ENCODE measurements at places on chromosomes 6 and 20.
A peak's percentile ranks its signal among the peaks of the same experiment; 100 is the strongest.

GRCh38 chr6:136728976-136729515, 63.2 kb downstream of the MAP3K5 start:
- no peak overlapping the region for H3K27ac ChIP-seq
- H3K4me1 ChIP-seq, result peaks cover 15% of the 10 kb centered on the region
- DNase-seq, result no peak
- H3K27me3 ChIP-seq, result no peaks in the 10 kb centered on the region

GRCh38 chr6:54737247-54737646, 109.3 kb upstream of the FAM83B start:
- no peaks in the 10 kb centered on the region for H3K4me1 ChIP-seq
- no peak overlapping the region for H3K27ac ChIP-seq
- H3K27me3 ChIP-seq, result no peaks in the 10 kb centered on the region
- no peaks in the 10 kb centered on the region for H3K36me3 ChIP-seq
- DNase-seq, result peak; percentile 4
- no peak overlapping the region for H3K4me3 ChIP-seq

DNA sequence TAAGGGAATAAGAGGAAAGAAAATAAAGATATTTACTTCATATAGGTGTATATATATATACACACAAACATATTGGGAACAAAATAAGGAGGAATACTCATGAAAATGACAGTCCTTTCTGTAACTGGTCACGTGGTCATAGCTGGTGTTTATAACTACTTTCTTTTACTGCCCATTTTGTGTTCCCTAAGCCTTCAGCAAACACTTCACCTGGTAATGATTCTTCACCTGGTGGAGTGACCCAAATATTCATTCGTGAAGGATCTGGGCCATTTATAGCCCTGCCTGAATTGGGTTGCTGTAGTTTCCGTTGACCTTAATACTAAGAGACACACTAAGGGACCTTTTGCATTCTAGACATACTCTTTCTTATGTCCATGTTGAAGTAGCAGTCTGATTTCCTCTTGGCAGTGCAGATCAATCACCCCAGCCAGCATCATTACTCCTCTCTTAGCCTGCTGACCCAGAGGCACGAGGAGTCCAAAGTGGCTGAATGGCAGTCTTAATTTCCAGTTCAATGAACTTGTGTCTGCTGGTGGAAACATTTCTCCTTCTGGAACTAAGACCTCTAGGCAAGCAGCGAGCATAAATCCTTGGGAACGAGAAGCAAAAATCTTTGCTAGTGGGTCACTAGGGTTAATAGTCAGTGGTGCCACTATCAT, 39.9 kb upstream of the IYD start:
- H3K36me3 ChIP-seq, result no peaks in the 10 kb centered on the region
- H3K27ac ChIP-seq, result peak overlapping the region; percentile 0
- H3K4me1 ChIP-seq, result peaks cover 21% of the 10 kb centered on the region
- H3K4me3 ChIP-seq, result no peak overlapping the region
- no peaks in the 10 kb centered on the region for H3K27me3 ChIP-seq

DNA sequence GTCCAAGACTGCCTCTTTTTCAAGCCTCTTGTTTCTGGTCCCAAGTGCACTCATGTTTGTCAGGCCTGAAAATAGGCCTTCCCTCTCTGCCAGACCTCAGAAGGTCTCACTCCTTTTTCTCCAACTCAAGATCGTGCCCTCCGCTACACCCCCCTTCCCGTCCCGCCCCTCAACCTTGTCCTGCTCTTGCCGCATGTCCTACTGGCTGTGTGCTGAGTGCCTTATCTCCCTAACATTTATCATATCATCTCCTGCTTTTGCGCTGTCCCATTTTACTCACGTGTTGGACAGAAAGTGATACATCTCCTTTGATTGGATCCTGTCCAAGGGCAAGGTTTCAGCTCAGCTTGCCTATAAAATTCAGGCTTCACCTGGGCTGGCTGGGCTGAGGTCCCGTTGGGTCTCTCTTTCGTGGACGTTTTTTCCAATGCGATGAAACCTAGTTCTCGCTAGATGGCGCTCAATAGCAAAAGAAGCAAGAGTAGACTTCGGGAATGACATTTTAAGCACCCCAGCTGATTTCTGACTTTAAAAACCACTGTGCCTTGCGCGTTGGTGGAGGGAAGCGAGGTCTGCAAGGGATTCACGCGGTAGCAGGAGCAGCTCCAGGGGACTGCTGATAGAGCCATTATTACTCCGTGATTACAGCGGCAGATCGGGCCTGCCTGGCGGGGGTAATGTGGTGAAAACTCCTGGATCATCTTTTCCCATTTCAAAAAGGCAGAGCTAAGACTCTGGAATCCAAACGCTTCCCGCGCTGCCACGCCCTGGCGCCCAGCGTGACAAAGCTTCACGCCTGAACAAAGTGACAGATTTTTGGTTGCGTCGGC, 137.6 kb downstream of the IMPG1 start:
- DNase-seq, result peak; percentile 40
- H3K27me3 ChIP-seq, result no peaks in the 10 kb centered on the region
- H3K4me3 ChIP-seq, result peak overlapping the region; percentile 31
- no peaks in the 10 kb centered on the region for H3K4me1 ChIP-seq
- no peak overlapping the region for H3K27ac ChIP-seq

- DNase-seq, result peak; percentile 14
- peaks cover 20% of the 10 kb centered on the region for H3K4me1 ChIP-seq
- H3K27me3 ChIP-seq, result no peaks in the 10 kb centered on the region
- H3K36me3 ChIP-seq, result peaks cover 20% of the 10 kb centered on the region
- H3K27ac ChIP-seq, result no peak overlapping the region
Observed at GRCh38 chr20:36932476-36933426, 18.8 kb downstream of the SAMHD1 start.

DNA sequence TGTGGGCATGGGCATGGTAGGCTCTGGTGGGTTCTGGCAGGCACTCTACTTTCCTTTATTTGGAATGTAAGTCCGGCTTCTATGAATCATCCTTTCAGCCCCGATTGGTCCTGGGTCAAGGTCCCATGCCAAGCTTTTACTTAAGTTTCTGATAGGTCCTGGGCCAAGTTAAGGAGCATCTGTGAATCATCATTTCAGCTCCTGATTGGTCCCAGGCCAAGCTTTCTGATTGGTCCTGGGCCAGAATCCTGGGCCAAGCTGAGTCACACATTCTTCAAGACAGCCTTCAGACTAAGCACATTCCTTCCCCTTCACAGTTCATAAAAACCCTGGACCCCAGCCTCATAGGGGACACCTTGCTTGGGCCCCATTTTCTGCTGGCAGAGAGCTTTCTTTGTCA, 231.0 kb upstream of the EYS start:
- H3K4me3 ChIP-seq, result no peak overlapping the region
- H3K4me1 ChIP-seq, result no peaks in the 10 kb centered on the region
- H3K27ac ChIP-seq, result no peak overlapping the region
- H3K27me3 ChIP-seq, result no peaks in the 10 kb centered on the region
- no peak for DNase-seq
- no peaks in the 10 kb centered on the region for H3K36me3 ChIP-seq

DNA sequence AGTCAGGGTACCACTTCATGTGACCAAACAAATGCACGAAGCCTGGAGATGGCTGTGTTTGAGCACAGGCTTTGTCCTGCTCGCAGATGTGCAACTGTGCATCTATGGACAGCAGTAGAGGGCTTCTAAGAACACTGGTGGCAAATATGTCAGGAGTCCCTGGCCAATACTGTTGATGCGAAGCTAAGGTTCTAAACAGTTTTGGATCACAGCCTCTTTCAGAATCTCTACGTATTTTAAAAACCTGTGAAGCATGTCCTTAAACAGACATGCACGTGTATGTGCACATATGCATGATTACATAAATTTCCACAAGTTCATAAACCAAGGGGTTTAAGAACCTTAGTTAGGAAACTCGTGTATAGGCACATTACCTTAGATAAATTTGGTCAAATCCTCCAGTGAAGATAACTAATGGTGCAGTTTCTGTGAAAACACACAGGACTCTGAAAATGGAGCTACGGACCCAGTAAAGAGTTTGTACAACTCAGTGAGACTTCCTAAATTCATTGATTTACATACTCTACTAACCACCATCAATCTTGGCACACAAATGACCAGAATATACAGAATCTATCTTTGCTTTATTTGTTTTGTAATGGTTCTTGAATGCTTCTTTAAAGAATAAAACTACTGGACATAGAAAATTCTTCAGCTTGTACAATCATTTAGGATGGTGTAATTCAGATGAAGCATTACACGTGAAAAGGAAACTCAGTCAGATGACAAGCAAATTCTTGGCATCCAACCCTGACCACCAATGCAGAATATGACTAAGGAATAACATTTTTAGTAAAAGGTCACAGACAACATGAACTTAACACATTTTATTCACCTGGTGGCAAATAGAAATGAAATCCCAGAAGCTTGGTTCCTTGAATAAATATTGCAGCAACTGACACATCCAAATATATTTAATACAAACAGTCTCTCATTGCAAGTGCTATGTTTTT, 27.4 kb downstream of the KCNQ5 start:
- no peak overlapping the region for H3K4me3 ChIP-seq
- DNase-seq, result peak; percentile 18
- no peak overlapping the region for H3K27ac ChIP-seq

GRCh38 chr20:34269996-34270627, 28.9 kb downstream of the ASIP start:
- H3K27ac ChIP-seq, result no peak overlapping the region
- H3K4me1 ChIP-seq, result peaks cover 18% of the 10 kb centered on the region
- no peaks in the 10 kb centered on the region for H3K27me3 ChIP-seq
- peak; percentile 49 for DNase-seq
- H3K4me3 ChIP-seq, result no peak overlapping the region
- no peaks in the 10 kb centered on the region for H3K36me3 ChIP-seq

DNA sequence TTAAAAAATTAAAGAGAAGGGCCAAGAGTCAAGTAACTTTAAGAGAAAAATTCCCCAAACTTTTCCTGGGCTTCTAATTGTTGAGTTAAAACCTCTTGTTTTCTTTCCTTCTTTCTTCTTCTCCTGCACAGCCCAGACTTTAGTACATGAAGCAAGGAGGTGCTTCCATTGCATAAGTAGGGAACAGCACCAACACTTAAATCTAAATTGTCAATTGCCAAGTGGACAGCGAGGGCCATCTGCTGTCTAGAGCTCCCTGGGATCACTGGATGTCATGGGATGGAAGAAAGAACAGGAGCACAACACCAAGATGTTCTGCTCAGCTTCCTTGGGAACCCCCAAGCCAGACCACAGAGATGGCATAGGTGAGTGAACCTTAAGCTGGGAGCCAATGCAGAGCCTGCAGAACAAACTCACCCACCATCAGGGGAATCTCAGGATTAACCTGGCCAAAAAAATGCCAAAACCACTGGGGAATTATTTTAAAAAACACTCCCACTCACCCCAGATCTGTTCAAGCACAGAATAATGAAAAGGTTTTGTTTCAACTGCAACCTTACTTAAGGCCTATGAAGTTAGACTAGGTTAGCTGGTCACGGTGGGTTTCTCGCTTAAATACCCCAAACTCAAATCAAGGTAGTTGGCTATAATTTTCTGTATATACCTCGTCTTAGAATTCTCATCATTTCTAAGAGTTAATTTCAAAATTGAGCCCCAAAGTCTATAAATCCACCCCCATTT, 67.8 kb downstream of the TNFRSF21 start:
- H3K4me3 ChIP-seq, result no peak overlapping the region
- H3K36me3 ChIP-seq, result no peaks in the 10 kb centered on the region
- peaks cover 16% of the 10 kb centered on the region for H3K4me1 ChIP-seq

DNA sequence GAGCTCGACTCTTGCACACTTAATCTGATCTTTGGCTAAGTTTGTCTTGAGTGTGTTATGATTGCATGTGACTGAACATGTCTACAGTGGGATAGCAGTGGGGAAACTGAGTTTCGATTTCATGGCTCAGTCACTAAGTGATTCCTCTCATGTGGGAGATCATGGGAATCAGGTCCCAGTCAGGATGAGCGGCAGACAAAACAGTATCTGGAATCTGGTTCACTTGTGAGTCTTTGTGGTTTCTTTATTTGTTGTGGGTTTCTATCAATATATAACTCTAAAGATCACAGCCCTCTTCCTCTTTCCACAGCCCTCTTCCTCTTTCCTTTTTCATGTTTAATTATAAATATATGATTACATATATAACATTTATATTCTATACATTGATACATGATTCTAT, 4.0 kb downstream of the RPP21 start:
- H3K4me1 ChIP-seq, result peaks cover 11% of the 10 kb centered on the region
- peaks cover 9% of the 10 kb centered on the region for H3K36me3 ChIP-seq
- H3K27ac ChIP-seq, result no peak overlapping the region
- no peaks in the 10 kb centered on the region for H3K27me3 ChIP-seq

DNA sequence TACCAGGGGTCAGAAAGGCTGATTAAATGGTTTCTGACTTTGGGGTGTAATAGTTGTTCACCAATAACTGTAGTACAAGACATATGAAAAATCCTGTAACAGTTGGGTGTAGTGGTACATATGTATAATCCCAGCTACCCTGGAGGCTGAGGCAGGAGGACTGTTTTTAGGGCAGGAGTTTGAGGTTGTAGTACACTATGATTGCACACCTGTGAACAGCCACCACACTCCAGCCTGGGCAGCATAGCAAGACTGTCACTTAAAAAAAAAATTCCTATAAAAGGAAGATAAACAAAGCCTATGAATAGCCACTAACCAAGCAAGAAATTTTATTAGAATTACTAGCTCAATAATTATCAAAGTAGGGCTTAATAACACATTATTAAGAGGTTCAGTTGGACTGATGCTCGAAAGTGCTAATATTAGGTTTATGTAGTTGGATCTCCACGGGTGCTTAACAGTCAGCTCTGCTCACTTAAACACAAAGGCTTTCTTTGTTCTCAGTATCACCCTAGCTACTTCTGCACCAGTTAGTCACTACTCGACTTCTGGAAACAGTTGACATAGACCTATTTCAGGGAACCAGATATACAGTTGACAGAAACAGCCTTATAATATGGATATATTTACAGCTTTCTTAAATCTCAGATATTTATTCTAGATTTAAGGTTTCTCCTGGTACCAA, 113.0 kb downstream of the MTFR2 start:
- H3K27me3 ChIP-seq, result no peaks in the 10 kb centered on the region
- no peaks in the 10 kb centered on the region for H3K36me3 ChIP-seq
- no peak overlapping the region for H3K4me3 ChIP-seq
- no peak overlapping the region for H3K27ac ChIP-seq
- peaks cover 3% of the 10 kb centered on the region for H3K4me1 ChIP-seq

GRCh38 chr6:136550045-136550329, 235 bp downstream of the MAP7 start:
- H3K4me1 ChIP-seq, result no peaks in the 10 kb centered on the region
- no peak for DNase-seq
- no peaks in the 10 kb centered on the region for H3K36me3 ChIP-seq
- H3K4me3 ChIP-seq, result peak overlapping the region; percentile 81
